ENCODE measurements at places on chromosomes 5 and 9.
A peak's percentile ranks its signal among the peaks of the same experiment; 100 is the strongest.

- no peak for DNase-seq
These were observed 6.7 kb downstream of the TMEM8B start for GRCh38 chr9:35835766-35836165.

DNA sequence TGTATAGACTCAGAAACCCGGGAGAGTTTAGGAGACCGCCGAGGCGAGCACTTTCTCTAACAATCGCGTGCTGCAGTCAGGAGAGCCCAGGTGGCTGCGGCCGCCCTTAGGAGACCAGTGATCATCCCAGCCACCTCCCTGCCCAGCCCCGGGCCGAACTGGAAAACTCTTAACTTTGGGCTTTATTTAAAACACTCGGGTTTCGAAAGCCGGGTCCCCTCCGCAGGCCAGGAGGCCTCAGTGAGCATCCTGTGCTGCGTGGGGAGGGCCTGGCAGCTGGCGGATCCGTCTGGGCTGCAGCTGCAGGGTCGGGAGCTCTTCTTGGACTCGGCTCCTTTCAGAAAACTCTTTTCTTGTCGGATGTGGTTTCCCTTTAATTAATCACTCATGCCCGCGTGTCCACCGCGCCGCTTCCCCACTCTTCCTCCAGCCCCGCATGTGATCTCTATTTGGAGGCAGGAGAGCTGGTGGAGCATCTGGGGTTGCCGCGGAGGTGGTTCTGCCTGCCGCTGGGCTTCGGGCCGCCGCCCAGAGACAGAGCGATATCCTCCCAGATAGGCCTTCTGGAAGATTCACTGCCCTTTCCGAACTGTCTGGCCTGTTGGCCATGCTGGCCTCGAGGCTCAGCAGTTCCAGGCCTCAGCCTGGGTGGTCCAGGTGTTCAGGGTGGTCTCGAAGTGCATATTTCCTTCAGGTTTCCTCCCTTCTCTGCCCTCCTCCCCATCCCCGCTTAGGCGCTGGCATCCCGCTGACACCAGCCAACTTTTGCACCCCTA lies 59.5 kb downstream of the TMEM174 start:
- DNase-seq: peak; percentile 65

DNA sequence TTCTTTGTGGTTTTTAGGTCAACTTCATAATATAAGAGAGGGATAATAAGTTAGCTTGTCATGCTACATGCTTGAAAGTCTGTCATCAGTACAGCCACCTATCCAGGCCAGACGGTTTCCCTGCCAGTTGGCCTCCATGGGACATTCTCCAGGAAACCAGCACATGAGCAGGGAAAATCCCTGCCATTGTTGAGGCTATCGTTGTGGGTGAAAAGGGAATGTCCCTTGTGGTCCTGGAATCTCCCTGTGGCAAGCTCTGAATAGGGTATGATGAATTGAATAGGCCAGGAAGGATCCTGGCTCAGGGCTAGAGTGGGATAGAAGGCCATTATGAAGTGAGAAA lies 12.3 kb downstream of the F2RL1 start:
- DNase-seq: no peak

DNA sequence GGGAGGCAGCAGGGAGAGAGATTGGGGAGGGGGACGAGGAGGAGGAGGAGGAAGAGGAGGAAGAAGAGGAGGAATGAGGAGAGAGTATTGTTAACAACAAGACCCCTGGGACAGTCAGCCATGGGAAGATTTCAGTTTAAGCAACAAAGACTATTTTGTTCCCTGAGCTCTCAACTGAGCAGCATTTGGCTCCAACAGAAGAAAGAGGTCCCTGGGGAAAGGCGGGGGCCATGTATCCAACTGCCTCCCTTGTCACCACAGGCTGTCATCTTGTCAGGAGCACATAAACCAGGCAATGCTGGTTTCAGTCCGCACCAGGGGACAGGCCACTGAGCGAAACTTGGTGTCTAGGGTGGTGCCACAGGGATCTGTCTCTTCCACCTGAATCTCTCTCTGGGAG lies 316.1 kb downstream of the TLE1 start:
- no peak for DNase-seq

DNA sequence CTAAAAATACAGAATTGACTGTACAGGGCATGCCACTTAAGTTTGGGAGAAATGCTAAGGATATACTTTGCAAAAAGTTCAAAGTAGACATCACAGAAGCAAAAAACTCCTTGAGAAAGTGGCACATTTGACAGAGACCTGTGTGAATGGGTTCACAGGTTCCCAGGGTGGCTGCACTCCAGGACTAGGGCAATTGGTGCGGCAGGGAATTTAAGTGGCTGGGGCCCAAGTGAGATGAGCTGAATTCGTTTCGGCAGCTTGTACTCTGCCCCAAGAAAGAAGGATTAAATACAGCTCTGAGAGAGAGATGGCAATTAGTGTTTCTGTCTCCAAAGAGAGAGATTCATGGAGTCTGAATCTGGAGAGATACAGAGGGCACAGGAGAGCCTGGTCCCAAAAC lies 280.1 kb downstream of the FBXL17 start:
- no peak for DNase-seq

DNA sequence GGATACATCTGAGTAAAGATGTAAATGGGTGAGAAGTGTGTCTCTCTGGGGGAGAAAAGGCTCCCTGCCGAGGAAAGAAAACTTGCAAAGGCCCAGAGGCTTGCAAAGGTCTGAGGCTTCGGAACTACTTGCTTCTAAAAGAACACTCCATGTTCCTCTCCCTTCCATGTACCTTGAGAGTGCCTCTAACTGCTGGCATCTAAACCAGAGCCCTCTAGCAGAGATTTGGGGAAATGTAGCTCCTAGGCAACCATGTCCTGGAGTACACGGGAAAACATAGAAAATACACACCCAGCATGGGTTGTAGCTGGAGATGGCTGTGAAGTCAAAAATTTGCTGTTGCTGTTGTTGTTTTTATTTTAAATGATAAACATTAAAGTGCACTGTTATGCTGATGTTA lies 151.6 kb downstream of the SYK start:
- DNase-seq: no peak

GRCh38 chr5:159463590-159464321 lies 133.5 kb upstream of the IL12B start:
- DNase-seq: no peak

- DNase-seq: no peak
These were observed 287.3 kb upstream of the NUDT12 start for GRCh38 chr5:103849934-103850333.

DNA sequence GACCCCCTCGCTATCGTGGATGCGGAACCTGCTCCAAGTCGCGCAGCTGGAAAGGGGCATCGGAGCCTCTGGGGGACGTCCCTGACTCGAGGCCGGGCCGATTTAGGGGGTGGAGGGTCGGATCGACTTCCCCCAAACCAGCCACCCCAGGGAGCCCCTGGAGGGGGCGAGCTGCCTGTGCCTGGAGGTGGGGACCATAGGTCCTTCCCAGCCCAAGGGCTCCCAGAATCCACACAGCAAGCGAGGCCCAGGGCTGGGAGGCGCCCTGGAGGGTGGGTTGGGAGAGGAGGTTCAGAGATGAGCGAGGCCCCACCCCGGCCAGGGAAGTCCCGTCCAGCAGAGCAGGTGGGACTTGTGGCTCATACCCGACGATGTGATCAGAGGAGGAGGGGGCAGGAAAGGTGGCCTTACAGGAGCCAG lies 147.6 kb downstream of the GAPVD1 start:
- DNase-seq: no peak

DNA sequence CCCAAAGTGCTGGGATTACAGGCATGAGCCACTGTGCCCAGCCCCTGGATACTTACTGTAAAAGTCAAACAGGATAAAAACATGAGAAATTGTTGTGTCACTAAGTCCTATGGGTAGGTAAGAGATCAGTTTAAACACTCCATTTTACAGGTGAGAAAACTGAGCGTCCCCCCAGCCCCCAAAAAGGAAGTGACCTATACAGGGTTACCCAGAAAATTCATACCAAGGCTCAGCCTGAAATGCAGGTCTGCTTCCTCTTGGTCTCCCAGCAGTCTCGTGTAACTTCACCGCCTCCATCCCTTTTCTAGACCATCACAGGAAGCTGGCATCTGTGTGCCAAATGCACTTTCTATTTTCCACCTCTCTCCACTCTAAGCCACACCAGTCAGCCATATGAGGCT lies 57.2 kb downstream of the TMOD1 start:
- no peak for DNase-seq

- DNase-seq: no peak
These were observed 455.3 kb downstream of the DMRT2 start for GRCh38 chr9:1505489-1505888.

- no peak for DNase-seq
These were observed 33.5 kb downstream of the ELL2 start for GRCh38 chr5:95927927-95928723.

- DNase-seq: no peak
These were observed 16.5 kb downstream of the LVRN start for GRCh38 chr5:115978779-115979178.

GRCh38 chr9:93171261-93171990 lies 12.5 kb upstream of the WNK2 start:
- DNase-seq: peak; percentile 32

DNA sequence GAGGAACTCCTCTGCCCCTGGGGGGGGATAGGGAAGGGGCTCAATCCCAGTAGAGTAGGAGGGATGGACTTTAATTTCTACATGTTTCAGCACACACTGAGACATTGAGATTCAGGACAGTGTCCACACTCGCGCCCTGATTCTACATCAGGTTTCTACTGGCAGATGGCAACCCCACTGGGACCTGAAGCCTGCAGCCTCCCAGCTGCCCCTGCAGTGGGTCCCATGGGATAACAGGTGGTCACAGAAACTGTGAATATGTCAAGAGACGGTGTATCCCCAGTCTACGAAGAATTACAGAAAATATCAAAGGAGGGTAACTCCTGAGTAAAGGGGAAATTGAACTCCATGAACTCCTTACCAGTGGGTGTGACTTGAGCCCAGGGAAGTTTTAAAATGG lies 2.4 kb upstream of the TERT start:
- peak; percentile 29 for DNase-seq

- no peak for DNase-seq
These were observed 11.3 kb upstream of the PHF2 start for GRCh38 chr9:93565089-93565488.

- DNase-seq: no peak
These were observed 82.6 kb upstream of the ADAMTS19 start for GRCh38 chr5:129377504-129377903.

GRCh38 chr9:127977884-127978647 lies 2.7 kb downstream of the EEIG1 start:
- peak; percentile 80 for DNase-seq

DNA sequence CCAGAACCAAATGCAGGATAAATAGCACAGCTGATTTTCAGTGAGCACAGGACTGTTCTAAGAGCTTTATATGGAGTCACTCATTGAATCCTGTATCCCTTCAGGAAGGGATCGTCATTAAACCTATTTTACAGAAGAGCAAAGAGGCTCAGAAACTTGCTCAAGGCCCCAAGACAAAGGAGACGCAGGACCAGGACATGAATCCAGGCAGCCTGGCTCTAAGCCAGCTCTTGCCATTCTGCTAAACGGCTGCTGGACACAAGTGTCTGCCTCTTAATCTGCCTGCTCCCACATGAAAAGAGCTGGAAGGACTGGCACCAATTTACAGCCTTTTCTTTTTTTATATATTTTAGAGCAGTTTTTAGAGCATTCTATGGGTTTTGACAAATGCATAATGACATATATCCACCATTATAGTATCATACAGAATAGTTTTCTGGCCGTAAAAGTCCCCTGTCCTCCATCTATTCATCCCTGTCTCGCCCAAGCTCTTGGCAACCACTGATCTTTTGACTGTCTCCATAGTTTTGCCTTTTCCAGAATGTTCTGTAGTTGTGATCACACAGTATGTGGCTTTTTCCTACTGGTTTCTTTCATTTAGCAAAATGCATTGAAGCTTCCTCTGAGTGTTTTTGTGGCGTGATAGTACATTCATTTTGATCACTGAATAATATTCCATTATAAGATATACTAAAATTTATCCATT lies 37.5 kb downstream of the RETREG1 start:
- DNase-seq: no peak

GRCh38 chr5:141958546-141959172 lies 657 bp upstream of the PCDH12 start:
- no peak for DNase-seq

GRCh38 chr9:137757613-137758029 lies 120.0 kb upstream of the CACNA1B start:
- no peak for DNase-seq

- DNase-seq: no peak
These were observed 3.3 kb downstream of the NR6A1 start for GRCh38 chr9:124767821-124768220.

DNA sequence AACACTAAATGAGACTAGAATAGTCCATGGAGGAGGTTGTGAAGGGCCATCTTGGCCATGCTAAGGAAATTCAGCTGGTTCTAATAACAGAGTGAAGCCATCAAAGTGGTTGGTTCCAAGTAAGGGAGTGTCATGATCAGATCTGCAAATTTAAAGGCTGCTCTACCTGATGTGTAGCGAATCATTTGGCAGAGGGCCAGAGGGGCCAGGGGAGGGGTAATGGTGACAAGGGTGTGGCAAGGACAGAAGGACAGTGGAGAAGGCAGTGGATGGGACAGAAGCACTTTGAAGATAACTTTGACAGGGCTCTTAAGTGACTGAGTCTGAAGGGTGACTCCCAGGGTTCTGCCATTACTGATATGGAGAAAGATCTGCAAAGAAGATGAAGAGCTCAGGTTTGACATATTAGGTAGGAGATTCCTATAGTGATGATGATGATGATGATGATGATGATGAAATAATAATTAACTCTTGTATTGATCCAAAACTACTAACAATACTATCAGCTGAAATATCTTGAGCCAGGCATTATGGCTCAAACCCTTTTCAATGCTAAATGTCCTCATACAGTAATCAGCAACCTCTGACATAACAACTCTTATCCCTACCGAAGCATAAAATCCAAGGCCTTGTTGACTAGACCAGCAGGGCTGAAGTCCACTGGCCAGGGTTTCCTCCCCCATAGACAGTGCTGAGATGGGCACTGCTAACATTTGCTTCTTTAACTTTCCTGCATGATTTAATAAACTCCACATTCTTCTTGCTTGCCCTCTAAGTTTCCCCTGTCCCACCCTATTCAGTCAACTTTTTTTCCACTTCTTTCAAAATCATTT lies 20.0 kb downstream of the KIAA1191 start:
- DNase-seq: no peak

DNA sequence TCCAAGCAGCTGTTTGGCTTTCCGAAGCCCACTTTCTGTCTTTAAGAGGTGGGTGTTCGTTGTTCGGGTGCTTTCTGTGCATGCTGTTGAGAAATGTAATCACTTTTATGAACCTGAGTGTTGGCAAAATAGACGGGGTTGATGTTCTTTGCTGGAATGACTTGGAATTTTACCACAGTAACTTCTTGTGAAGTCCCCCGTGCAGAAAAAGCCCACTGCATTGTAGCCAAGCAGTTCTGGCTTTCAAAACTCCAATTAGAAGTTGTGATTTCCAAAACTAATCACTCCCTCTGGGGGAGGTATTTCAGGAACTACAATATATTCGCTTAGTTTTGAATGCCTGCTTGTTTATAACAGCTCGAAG lies 111.1 kb downstream of the PAM start:
- no peak for DNase-seq

- peak; percentile 76 for DNase-seq
These were observed 92.4 kb upstream of the PRRC1 start for GRCh38 chr5:127425037-127425436.

GRCh38 chr5:59724482-59725391 lies 168.8 kb downstream of the PDE4D start:
- DNase-seq: no peak

- no peak for DNase-seq
These were observed 329.6 kb downstream of the SLCO4C1 start for GRCh38 chr5:101966476-101966875.

GRCh38 chr9:94610181-94610606 lies 16.6 kb upstream of the FBP2 start:
- no peak for DNase-seq

GRCh38 chr9:115882911-115883310 lies 270.7 kb upstream of the PAPPA start:
- DNase-seq: no peak

GRCh38 chr5:141493500-141494422 lies 4.9 kb downstream of the PCDHGC5 start:
- DNase-seq: no peak

All from ecto neural progenitor cell (in vitro differentiated cells).